ENCODE measurements at places on chromosomes 3 and 15.

DNA sequence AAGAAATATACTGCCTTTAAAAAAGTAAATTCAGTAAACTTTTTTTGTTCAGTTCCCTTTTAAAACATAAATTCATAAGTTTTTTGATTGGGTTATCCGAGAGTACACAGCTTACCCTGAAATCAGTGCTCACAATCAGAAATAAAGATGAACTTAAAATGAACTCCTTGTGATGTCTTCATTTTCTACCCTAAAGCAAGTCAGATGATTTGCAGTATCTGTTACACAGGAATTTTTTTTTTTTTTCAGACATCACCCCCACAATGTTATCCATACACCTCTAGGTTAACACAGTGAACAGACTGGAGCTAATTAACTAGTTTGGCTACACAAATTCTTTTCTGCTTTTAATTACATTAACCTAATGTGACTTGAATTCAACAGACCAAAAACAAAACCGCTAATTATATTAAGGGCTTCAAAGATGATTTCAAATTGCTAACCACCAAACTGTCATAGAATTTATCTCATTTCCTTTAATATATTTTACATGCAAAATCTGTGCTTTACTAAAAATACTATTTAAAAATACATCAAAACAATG lies 1042.0 kb downstream of the ROBO1 start:
- DNase-seq = no peak

- DNase-seq = no peak
Measured at GRCh38 chr15:27324886-27325615, 354.1 kb downstream of the GABRG3 start.

- no peak for DNase-seq
Measured at GRCh38 chr3:127237835-127238234, 44.9 kb downstream of the PRR23E start.

DNA sequence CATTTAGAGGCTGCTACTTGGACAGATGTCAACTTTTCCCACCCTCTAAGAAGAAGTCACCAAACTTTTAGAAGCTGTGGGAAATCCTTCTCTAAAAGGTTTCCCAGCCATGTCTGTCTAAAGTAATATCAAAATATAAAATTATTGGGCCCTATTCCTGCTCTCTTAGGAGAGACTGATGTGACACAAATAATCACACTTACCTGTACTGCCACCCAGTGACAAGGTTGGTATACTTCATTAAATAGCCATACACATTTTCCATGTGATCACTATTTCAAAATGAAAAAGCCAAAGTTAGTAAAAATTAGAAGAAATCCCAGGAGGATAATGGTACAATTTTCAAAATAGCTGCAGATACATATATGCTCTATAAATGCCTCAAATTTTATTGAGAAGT lies 12.6 kb downstream of the OSBPL11 start:
- no peak for DNase-seq

GRCh38 chr15:90812958-90813265 lies 55.5 kb upstream of the FURIN start:
- no peak for DNase-seq

GRCh38 chr3:45552031-45552793 lies 42.3 kb upstream of the LIMD1 start:
- DNase-seq = no peak

- DNase-seq = no peak
Measured at GRCh38 chr3:17910922-17911321, 168.5 kb upstream of the TBC1D5 start.

- DNase-seq = no peak
Measured at GRCh38 chr15:29914511-29914926, 92.3 kb upstream of the TJP1 start.

- no peak for DNase-seq
Measured at GRCh38 chr3:9400616-9401015, 3.2 kb downstream of the SETD5 start.

- no peak for DNase-seq
Measured at GRCh38 chr3:158217992-158218391, 108.1 kb downstream of the RSRC1 start.

DNA sequence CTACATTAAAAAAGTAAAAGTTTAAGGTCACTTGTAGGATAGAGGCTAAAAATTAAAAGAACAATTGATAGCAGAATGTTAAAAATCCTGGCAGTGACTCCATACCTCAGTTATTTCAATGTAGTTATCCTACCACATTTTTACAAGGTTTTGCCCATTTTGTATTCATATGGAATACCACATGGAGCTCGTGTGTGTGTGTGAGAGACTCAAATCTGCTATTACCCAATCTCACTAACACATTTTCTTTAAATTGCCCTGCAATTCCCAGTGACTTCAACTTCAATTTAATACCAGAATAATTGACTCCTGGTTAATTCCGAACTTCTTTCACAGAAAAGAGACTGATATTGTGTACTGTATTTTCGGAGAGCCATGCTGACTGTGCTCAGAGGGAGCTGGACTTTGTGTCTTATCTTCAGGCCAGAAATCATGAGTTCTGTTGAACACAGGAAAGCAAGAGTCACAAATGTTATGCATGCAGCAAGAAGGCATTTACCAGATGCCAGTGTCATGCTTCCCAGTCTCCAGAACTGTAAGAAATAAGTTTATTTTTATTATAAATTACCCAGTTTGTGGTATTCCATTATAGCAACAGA lies 529.0 kb upstream of the NECTIN3 start:
- no peak for DNase-seq

DNA sequence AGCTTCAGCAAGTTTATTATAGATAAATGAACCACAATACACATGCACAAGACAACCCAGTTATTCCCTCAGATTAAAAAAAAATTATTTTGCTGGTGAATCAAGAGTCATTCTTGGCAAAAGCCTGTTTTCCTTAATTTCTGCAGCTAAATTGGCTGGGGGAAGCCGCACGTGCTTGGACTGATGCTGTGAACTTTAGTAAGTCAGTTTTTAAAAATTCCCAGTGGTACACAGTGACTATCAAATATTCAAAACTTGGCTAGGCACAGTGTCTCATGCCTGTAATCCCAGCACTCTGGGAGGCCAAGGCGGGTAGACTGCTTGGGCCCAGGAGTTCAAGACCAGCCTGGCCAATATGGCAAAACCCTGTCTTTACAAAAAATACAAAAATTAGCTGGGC lies 23.9 kb downstream of the EHD4 start:
- no peak for DNase-seq

- no peak for DNase-seq
Measured at GRCh38 chr3:100437721-100438622, 36.6 kb downstream of the LNP1 start.

DNA sequence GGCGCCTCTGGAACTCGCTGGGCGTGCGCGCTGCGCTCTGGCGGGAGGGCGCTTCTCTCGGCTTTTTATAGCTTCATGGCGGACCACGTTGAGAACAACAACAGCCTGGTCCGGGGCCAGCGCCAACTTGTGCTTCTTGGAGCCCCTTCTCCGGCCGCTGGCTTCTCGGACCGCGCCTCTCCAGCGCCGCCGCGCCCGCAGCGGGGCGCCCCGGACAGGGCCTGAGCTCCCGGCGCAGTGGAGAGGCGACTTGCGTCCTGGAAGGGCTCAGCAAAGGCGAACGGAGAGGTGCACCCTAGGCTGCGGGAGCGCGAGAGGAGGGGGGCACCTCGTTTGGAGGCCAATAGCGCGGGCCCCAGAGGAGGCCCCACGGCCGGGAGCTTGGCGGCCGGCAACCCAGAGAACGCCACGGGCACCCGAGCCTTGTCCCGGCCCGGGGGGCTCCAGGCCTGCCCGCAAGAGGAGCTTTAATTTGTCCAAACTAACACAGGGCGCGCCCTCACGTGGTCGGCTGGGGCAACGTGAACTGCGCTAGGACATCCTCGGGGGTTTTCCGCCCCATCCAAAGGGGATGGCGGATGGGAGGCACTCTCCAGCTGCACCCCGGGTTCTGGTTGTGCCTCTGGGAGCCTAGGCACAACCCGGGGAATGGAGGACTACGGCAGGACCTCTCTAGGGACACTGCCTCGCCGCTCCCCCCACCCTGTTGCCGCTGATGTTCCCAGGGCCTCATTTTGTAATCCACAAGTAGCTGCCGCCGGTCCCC lies 37.8 kb downstream of the HMCES start:
- DNase-seq = peak; percentile 82

DNA sequence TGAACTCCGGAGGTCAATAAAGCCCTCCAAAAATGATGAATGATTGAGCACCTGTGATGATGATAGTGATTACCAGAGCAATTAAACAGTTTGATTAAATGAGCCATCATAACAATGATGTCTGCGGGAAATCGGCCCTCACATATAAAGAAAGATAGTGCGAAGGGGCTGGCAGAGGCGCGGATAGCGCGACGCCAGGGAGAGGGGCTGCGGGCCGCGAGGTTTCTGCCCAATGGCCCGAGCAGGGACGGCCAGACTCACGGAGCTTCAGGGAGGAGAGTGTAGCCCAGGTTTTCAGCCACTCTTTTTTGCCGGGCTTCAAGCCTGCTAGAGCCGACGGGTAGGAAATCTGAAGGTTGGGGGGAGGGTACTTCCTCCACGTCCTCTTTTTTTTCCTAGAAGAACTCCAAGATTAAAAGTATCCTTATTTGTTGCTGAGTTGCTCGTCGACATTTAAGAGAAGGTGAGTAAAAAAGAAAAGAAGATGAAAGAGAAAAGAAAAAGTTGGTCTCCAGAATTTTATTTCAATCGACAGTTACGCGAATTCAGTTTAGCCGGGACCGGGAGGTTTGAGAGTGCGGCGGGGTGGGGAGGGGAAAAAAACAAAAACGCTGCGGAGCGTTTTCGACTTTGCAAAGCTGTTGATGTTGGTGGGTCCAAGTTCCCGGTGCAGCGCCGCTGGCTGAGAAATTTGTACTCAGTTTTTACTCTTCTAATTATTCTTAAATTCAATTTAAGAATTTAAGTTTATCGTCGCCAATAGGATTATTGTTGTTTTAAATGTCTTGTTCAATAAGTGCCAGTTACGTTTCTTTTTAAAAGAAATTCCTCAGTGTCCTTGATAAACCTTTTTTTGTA lies 2.2 kb upstream of the MEIS2 start:
- DNase-seq = no peak

- no peak for DNase-seq
Measured at GRCh38 chr15:41917767-41918430, 24.0 kb upstream of the SPTBN5 start.

DNA sequence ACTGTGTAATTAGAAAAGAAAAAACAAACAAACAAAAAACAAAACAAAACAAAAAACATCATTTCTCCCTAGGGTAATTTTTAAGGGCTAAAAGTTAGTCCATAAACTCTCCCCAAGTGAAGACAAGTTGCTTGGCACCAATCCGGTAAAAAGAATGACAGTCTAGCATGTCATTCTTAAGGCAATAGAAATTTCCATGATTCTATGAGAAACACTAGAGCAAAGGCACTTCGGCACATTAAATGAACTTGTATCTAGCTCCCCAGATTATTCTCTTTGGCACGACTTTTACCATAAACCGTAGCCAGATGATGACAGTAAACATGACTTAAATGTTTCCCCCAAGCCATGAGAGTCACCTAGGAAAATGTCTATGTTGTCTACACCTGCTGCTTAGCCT lies 10.1 kb downstream of the COL8A1 start:
- no peak for DNase-seq

DNA sequence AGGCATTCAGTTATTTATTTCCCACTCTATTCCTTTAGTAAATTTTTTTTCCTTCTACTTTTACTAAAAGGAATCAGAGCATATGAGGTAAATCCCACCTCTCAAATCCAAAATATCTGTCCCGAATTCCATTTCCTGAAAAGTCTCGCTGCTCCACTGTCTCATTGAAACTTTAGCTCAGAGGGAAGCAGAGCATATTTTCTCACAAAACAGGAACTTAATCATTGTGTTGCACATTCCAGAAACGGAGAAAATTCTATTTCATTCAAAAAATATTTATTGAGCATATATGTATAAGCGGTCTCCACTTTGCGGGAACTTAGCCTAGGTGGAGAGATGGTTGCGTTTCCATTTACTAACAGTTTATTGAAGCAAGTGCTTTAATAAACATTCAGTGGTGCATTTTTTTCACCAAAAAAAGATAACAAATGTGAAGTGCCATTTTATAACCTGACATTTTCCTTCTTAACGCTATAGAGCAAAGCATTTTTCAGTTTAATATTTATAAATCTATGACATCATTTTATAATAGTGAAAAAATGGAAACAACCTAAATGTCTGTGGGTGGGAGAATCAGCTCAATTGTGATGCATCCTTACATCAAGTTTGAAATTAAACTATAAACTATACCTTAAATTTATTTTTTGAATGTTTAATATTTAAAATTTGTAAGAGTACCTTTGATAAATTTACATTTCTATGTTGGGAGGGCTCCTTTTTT lies 67.2 kb upstream of the CSTA start:
- DNase-seq = no peak

- DNase-seq = no peak
Measured at GRCh38 chr15:94296717-94297116, 65.4 kb downstream of the MCTP2 start.

DNA sequence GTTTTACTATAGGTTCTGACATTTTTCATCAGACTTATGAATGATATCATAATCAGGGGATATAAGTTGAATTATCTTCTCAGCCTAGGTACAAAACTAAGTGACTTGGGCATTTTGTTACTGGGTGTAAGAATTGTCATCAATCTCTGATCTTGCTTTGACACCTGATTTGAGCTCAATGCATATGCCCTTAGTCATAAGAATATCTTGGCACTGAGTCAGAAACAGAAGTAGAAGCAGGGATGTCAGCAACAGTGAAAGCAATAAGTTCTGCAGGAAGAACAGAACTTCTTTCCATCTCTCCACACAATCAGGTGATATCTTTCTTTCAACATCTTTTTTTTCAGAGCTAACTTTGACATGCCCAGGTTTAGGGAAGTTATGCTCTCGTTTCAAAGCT lies 14.6 kb downstream of the SLITRK3 start:
- DNase-seq = no peak

DNA sequence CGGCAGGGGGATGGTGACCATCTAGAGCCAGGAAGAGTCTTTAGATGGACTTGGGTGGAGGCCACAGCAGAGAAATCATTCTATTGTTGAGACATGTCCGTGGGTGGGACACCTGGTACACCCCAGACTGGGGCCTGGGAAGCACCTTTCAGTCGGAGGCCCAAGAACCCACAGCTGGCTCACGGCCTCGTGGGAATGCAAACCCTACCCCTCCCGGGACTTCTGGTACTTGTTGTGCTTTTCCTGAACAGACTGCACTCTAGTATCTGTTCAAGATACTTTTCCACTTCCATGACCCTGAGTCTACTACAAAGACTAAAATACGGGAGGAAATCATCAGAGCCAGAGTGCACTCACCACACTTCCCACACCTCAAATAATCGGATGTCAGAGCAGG lies 60.7 kb downstream of the BDH1 start:
- DNase-seq = no peak

DNA sequence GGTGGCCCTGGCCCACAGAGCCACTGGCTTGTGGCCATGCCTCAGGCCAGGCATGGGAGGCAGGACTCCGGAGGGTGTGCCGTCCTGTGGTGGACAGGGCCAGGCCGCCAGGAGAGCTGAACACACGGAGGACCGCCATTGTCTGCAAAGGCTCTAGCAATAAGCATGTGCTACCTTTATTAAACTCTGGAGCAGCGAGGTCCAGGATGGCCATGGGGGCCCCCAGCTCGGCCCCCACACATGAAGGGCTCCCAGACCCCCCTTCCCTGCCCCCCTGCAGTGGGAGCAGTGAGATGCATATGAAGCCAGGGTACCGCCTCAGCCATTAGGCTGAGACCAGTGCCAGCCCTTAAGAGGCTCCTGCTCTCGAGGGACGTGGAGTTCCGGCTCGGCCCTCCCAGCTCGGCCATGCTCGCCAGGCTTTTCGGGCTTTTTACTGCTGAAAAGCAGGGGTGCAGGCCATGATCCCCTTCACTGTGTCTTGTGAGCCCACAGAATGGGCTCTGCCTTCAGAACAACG lies 2.7 kb downstream of the AMIGO3 start:
- no peak for DNase-seq

All from C1 segment of cervical spinal cord (tissue), 14 donors.